Activated CD8-positive, alpha-beta memory T cell treated with anti-CD3 and anti-CD28 coated beads for 24 hours (primary cell): ENCODE measurements at places on chromosomes 2 and 18.
A peak's percentile ranks its signal among the peaks of the same experiment; 100 is the strongest.

DNA sequence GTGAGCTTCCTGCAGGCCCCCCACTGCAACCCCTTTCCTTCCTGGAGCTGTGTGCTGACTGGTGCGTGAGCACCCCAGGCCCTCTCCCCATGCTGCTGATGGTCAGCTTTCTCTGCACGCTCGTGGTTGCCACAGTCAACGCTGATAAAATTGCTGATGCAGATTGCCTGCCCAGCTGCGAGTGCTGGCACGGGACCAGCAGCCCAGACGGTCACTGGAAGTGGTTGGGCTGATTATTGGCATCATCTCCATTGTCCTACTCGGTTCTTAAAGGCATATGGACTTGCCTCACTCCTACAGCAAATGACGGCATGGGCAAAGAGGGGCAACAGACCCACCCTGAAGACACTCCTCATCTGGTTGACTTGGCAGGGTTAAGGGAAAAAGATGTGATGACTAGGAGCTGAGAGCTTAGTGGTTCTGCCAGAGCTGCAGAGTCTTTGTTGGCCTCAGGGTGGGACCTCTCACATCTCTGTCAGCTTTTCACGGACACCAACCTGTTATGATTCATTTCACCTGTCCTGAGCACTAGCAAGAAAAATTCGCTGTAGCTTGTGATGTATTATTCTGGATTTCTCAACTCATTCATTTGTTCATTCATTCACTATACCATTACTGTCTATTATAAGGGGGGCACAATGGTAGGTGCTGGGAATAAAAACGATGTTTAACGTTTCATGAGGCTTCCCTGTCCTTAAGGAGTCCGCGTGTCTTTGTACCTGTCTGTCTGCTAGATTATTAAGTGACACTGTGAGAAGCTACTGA lies 38.4 kb downstream of the PAX8 start:
- DNase-seq, result no peak

DNA sequence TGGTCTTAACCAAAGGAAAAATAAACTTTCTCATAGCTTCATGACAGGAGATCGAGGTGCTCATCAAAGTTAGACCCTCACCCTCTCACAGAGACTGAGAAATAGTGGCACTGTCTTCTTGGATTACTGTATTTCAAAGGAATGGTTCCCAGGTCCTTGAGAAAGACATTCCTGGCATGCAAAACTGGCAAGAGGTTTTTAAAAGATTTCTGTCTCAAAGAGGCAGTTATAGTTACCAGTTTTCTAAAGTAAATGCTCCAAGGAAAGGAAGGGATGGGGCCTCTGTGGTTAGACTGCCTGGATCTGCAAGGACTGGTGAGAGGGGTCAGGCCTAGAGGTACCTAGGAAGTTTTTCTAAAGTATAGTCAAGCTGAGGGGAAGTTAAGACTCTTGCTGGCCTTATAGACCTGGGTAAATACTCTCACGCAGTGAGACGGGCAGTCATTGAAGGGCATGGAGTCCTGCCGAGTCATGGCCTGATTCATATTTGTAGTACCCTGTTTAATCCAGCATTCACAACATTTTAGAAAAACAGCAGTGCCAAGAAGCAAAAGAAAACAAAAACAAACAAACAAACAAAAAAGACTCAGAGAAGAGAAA lies 226.1 kb downstream of the DOK6 start:
- no peak for DNase-seq

DNA sequence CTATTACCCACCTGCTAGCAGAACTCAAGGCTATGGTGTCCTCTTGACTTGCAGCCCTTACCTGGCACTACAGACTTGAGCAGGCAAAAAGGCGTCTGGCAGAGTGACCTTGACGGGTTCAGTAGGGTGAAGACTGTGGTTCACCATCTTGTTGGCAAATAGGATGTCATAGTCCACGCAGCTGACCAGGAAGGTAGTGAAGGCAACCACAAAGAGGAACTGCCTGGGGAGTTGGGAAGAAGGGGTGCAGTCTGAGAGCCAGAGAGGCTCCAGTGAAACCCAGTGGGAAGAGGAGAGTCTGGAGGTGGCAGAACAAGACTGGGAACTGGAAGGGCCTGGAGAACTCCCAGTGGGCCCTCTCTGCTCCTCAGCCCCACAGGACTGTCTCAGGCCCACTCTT lies 4.1 kb downstream of the ATG9A start:
- DNase-seq, result no peak

DNA sequence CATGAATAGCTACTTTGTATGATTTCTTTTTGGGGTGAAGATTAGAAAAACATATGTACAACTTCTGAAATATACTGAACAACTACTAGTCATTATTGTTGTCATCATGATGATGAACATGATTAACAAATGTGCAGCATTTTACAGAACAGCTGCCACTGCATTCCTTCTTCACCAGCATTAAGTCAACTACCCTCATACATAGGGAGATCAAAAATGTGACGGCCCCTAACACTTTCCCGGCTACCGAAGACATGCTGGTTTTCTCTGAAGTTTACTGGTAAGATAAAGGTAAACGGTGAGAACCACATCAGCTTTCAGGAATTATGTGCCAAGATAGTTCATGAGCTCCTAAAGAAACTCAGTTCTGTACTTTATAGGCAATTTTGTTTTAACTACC lies 121.0 kb upstream of the LRATD1 start:
- DNase-seq, result no peak

GRCh38 chr2:37790019-37790418 lies 118.6 kb upstream of the CDC42EP3 start:
- DNase-seq, result no peak

GRCh38 chr2:159737292-159737916 lies 25.1 kb downstream of the MARCHF7 start:
- no peak for DNase-seq

DNA sequence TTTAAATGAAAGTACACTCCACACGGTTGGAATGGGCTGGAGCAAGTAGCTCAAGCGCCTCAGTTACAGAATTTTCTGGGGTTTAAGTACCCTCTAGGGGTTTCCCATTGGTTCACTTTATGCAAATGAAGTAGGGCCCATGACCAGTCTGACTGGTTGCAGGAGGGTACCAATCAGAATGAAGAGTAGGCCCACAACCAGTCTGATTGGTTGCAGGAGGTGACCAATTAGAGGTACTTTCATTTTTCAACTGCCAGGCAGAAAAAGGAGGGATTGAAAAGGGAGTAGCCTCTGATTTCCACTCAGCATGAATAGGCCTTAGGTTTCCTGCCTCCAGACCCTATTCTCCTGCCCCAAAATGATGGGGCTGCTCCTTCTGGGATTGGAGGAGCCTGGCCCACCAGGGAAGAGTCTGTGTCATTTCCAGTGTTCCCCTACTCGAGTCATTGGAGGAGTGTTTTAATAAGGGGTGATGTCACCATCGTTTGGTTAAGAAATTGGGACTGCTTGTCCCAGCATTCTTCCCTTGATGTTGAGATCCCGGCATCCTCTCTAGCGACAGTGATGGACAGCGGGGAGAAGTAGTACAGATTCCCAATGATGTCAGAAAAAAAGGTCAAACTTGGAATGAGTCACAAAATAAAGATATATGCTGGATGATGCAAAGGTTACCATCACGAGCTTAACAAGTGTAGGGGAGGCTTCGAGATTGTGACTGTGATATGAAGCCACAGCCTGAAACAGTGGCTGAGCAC lies 210.4 kb downstream of the SH3BP4 start:
- DNase-seq, result no peak

GRCh38 chr2:189522435-189523151 lies 58.0 kb downstream of the SLC40A1 start:
- no peak for DNase-seq

DNA sequence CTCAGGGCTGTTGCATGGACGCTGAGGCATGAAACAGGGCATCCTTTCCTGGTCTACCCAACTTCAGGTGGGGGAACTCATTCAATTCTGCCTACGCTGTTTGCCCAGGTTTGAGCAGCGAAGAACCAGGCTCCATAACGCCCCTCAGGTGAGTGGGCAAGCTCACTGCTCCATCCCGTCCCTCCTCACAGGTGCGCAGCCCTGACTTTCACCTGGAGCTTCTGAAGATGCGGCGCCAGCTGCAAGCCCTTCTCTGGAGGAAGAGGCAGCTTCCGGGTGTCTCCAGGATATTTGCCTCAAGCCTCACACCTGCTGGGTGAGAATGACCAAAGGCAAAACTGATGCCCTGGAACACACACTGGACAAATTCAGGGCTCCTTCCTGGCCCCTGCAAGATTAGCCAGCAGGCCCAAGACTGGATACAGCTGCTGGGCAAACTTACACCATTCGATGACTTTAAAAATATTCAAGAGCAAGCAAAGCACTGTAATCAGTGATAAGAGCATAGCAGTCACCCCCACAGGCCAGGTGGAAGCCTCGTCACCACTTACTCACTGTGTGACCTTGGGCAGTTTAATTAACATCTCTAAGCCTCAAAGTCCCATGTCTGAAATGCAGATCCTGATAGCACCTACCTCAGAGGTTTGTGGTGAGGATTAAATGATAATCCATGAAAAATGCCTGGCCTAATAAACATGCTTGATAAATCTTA lies 97.7 kb downstream of the GYPC start:
- peak; percentile 44 for DNase-seq

GRCh38 chr2:36459725-36460137 lies 104.2 kb downstream of the CRIM1 start:
- DNase-seq, result no peak

DNA sequence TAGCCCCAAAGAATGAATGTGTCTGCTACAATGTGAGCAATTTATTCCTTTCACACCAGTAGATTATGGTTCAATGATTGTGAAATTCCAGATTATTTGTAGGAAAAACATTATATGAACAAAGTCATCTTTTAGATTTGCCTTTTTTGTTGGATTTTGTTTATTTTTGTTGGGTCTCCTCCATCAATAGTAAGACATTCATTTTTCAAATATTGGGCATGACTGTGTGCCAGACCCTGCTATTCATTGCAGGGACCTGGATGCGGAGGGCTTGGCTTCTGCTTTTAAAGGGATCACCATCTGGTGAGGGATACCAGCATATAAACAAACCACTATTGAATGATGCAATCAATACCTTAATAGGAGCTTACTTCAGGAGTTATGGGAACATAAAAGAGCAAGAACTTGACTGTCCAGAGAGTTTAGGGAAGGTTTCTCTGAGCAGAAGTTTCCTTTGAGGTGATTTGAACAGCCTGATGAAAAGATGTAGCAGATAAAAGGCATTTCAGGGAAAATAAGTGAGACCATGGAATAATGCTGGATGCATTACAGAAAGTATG lies 486.7 kb downstream of the EPHA4 start:
- no peak for DNase-seq

DNA sequence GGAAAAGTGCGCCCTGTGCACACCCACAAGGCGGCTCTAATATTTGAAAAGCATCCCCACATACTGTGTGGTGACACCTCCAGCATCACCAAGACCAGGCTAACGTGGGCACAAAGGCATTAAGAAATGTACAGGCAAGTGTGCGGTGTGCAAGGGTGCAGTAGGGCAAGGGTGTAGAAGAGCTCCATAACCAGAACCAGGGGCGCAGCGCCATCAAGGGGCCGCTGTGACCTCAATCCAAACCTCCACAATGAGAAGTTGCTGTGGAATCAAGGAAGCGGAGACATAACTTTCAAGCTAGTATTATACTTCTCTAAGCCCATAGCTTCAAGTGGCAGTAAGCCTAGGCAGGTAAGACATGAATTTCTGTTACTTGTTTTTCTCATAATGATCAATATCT lies 13.0 kb downstream of the L3MBTL4 start:
- no peak for DNase-seq

DNA sequence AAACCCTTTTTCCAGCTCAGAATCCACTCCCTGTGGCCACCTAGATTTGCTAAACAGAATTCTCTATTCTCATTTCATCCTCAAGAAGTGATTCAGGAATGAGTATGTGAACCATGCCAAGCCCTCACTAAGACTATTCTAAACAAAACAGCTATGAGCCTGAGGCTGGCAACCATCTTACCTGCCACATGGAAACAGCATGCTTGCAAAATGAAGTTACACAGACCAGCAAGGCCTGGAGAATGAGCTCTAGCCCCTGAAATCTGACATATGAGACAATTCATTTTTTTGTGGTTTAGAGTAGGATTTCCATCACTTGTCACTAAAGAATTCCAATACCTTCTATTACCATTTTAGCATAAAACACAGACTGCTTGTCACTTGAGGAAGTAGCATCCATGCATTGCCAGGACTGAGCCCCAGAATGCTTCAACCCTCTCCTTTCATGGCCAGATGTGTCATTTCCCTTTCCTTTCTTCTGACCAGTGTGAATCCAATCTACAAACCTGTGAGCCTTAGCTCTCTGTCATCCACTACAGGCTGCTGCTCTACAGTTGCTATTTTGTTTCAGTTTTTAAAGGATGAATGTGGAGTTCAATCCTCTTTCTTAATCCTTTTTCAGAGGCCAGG lies 744.3 kb upstream of the ACVR2A start:
- no peak for DNase-seq

- no peak for DNase-seq
Observed at GRCh38 chr2:20744366-20745335, 77.7 kb downstream of the GDF7 start.

- DNase-seq, result no peak
Observed at GRCh38 chr2:15993232-15993610, 52.9 kb downstream of the MYCN start.

GRCh38 chr2:2222931-2223330 lies 108.1 kb downstream of the MYT1L start:
- DNase-seq, result no peak

GRCh38 chr2:71785516-71785981 lies 332.2 kb downstream of the DYSF start:
- peak; percentile 28 for DNase-seq

DNA sequence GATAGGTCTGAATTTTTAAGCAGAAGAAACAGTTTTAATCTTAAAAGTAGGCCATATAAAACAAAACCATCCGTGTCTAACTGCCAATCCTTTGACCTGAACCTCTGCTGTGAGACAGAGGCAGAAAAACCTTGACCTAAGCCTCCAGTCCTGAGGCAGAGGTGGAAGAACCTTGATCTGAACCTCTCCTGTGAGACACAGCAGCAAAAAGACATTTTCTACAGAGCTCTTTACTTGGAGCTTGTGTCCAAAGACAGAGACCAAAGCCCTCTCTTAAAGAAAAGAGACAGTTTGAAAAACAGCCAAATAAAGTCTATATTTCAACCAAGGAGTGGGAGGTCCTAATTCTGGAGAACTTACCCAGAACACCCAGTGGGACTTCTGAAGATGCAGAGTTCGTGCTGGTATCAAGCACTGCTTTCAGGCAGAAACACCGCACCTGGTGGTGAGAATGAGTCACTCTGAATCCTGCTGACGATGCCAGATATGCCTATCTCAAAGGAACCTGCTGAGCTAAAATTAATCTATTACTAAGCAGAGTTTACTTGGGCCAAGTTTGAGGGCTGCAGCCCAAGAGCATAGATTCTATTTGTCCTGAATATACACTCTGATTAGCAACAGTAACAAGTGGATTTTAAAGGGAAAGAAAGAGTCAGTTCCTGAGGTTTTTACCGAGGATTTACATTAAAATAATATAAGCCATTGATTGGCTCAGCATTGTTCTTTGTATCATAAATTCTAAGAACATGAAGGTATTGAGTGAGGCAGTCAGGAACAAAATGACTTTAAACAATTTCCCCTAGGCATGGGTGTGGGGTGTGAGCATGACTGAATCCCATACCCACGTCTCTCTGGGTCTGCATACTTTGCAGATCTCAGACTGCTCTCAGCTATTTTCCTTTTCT lies 806.4 kb downstream of the TRIB2 start:
- no peak for DNase-seq
